ENCODE measurements at places on chromosomes 5 and 9.

DNA sequence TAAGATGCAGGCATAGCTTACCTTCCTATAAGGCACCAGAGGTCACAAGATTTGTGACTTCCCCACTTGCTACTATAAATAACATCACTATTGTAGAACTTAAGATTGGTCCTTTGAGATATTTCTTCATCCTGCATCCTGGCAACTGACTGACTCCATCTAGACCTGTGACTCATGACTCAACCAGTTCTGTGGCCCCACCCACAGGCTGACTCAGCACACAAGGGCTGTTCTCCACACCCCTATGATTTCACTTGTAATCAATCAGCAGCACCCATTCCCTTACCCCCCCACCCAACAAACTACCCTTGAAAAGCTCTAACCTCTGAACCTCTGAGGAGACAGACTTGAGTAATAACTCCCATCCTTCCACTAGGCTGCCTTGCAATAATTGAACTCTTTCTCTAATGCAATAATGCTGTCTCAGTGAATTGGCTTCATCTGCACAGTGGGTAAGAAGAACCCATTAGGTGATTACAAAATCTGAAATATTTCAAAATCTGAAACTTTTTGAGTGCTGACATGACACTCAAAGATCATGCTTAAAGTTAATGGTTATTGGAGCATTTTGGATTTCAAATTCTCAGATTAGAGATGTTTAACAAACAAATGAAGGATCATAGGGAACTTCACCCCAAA, 296.7 kb downstream of the ARL15 start:
- H3K36me3 ChIP-seq, result peaks cover 22% of the 10 kb centered on the region
- no peak overlapping the region for H3K27ac ChIP-seq
- no peak for DNase-seq
- no peaks in the 10 kb centered on the region for H3K27me3 ChIP-seq
- H3K4me3 ChIP-seq, result no peak overlapping the region

DNA sequence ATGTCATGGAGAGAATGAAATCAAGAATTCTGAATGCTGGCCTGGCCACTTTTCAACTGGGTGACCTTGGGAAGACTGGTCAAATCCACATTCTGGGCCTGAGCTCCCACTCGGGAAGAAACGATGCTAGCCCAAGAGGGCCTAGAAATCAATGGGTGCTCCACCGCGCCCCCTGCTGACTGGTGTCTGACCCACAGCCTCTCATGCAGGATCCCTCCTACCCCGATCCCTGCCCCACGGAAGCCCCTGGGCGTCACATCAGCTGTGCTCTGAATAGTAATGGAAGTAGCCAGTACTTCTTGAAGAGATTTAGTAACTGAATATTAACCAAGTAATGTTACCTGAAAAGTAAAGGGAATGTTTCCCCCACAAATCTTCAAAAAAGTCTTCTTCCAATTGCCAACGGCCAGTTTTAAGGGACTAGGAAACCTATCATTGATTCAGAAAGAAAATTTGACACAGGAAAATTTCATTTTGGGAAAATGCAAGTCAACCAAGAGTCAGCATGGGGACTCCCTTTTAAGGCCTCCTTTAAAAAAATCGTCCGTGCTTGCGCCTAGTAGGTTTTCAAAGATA, 43.9 kb downstream of the CRB2 start:
- H3K4me1 ChIP-seq, result no peaks in the 10 kb centered on the region
- no peaks in the 10 kb centered on the region for H3K27me3 ChIP-seq
- no peaks in the 10 kb centered on the region for H3K36me3 ChIP-seq
- H3K27ac ChIP-seq, result no peak overlapping the region

- no peak overlapping the region for H3K27ac ChIP-seq
- H3K4me3 ChIP-seq, result no peak overlapping the region
- no peaks in the 10 kb centered on the region for H3K36me3 ChIP-seq
- no peak for DNase-seq
- H3K27me3 ChIP-seq, result peaks cover 22% of the 10 kb centered on the region
Observed at GRCh38 chr9:3863686-3864085, 337.9 kb upstream of the RFX3 start.

DNA sequence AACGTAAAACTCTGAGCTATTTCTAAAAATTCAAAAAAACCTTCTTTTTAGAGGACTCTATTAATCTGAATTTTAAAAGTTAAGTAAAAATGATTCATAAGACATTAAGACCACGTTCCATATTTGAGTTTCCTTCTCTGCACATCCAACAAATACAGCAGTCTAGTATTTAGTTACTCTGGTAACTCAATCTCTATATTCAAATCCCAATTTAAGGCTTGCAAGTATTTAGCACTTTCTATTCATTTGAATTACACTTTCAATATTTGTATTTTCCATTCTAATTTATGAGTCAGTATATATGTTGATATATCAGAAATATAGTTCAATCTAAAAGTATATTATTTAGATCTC, 17.7 kb downstream of the RFX3 start:
- H3K4me1 ChIP-seq, result peaks cover 31% of the 10 kb centered on the region
- peaks cover 3% of the 10 kb centered on the region for H3K36me3 ChIP-seq
- H3K4me3 ChIP-seq, result peak overlapping the region; percentile 74
- H3K27me3 ChIP-seq, result no peaks in the 10 kb centered on the region
- H3K27ac ChIP-seq, result peak overlapping the region; percentile 59
- no peak for DNase-seq

GRCh38 chr9:93317495-93318094, 133.7 kb downstream of the WNK2 start:
- no peak for DNase-seq
- H3K36me3 ChIP-seq, result no peaks in the 10 kb centered on the region
- no peak overlapping the region for H3K27ac ChIP-seq
- H3K4me3 ChIP-seq, result no peak overlapping the region

- peak within 1 kb of the TSS; percentile 97 for H3K27ac ChIP-seq
- H3K27me3 ChIP-seq, result peaks cover 16% of the 10 kb centered on the region
- H3K4me1 ChIP-seq, result peaks cover 27% of the 10 kb centered on the region
Observed at GRCh38 chr9:96655198-96655851, at the start of gene PRXL2C. PRXL2C (minus strand) TSS chr9:96655317; CDS start chr9:96655281, 36 bp downstream.

GRCh38 chr5:118678746-118679145, 309.6 kb downstream of the DTWD2 start:
- H3K4me1 ChIP-seq, result no peaks in the 10 kb centered on the region
- no peaks in the 10 kb centered on the region for H3K36me3 ChIP-seq
- H3K4me3 ChIP-seq, result no peak overlapping the region
- H3K27ac ChIP-seq, result no peak overlapping the region
- H3K27me3 ChIP-seq, result peaks cover 5% of the 10 kb centered on the region
- no peak for DNase-seq

DNA sequence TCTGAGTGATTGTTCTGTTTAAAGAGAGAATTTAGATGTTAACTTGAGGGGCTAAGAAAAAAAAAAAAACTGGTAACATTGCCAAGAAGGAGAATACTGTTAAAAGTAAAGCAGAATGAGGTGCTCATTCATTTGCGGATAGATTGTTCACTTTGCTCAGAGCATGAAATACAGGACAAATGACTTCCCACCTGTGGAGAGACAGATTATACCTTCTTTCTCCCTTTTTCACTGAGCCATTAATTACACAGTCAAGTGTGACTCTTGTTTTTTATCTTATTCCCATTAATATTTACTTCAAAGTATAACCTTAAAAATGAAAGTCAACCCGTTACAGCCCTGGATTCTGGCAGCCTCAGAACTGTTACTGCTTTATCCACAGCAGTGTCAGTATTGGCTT, 264.5 kb downstream of the TAF11L14 start:
- no peaks in the 10 kb centered on the region for H3K4me1 ChIP-seq
- H3K27ac ChIP-seq, result no peak overlapping the region
- DNase-seq, result no peak
- no peaks in the 10 kb centered on the region for H3K27me3 ChIP-seq
- no peak overlapping the region for H3K4me3 ChIP-seq
- no peaks in the 10 kb centered on the region for H3K36me3 ChIP-seq

GRCh38 chr9:135817951-135818717, 89.2 kb downstream of the CAMSAP1 start:
- no peaks in the 10 kb centered on the region for H3K4me1 ChIP-seq
- no peak overlapping the region for H3K4me3 ChIP-seq
- no peak overlapping the region for H3K27ac ChIP-seq
- DNase-seq, result no peak
- H3K36me3 ChIP-seq, result peaks cover 79% of the 10 kb centered on the region

GRCh38 chr9:33273972-33274328, 9.1 kb downstream of the CHMP5 start:
- H3K27ac ChIP-seq, result no peak overlapping the region
- DNase-seq, result no peak
- no peaks in the 10 kb centered on the region for H3K27me3 ChIP-seq
- H3K4me1 ChIP-seq, result peaks cover 7% of the 10 kb centered on the region

DNA sequence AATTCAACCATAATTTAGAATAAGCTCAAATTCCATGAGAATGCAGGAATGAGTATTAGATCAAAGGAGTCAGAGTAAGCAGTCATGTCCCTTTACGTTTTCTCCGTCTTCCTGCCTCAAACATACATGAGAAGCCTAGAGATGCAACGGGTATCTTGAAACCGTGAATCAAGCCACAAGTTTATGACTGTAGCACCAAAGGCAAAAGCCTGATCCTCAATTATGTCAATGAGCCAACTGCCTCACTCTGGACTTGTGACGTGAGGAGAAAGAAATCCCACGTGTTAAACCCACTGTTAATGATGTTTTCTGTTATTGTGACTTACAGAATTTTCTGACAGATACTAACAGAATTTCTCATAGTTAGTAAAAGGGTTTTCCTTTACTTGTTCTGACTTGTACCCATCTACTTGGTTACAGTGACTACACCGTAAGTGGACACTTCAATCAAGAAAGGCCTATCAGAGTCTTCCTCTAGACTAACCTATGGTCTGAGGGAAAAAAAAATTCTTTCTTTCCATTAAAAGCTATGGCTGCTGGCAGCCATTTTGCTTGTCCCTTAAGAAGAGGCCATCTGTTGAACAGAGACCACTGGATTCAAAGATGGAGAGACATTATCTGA, 35.3 kb upstream of the HK3 start:
- no peak overlapping the region for H3K4me3 ChIP-seq
- H3K4me1 ChIP-seq, result peaks cover 13% of the 10 kb centered on the region
- H3K36me3 ChIP-seq, result peaks cover 25% of the 10 kb centered on the region
- DNase-seq, result no peak

GRCh38 chr5:34040472-34040871, 2.5 kb downstream of the C1QTNF3 start:
- H3K4me1 ChIP-seq, result peaks cover 25% of the 10 kb centered on the region
- H3K4me3 ChIP-seq, result no peak overlapping the region
- DNase-seq, result no peak
- no peak overlapping the region for H3K27ac ChIP-seq
- peaks cover under 1% of the 10 kb centered on the region for H3K36me3 ChIP-seq

DNA sequence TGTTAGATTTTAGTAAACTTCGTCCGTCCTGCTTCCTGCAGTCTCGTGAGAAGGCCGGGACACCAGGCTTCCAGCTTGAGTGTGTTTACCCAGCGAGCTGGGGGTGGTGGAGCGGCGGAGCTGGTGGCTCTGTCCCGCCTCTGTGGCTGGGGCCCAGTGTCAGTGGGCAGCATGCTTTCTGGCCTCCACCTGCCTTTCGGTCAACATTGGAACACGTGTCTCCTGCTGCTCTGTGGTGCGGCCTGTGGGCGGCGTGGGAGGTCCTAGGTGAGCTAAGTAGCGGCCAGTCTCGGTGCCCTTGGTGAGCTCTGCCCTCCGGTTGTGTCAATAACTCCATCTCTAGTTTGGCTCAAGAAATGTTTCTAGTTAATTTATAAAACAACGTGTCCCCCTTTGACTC, 125.9 kb downstream of the GADD45G start:
- H3K27ac ChIP-seq, result no peak overlapping the region
- no peak overlapping the region for H3K4me3 ChIP-seq
- H3K27me3 ChIP-seq, result no peaks in the 10 kb centered on the region
- DNase-seq, result no peak

- H3K27me3 ChIP-seq, result no peaks in the 10 kb centered on the region
- no peak overlapping the region for H3K4me3 ChIP-seq
Observed at GRCh38 chr5:144422018-144422727, 251.5 kb downstream of the KCTD16 start.

- H3K4me1 ChIP-seq, result peaks cover 43% of the 10 kb centered on the region
- H3K36me3 ChIP-seq, result peaks cover 20% of the 10 kb centered on the region
- H3K4me3 ChIP-seq, result no peak overlapping the region
- H3K27ac ChIP-seq, result no peak overlapping the region
- H3K27me3 ChIP-seq, result no peaks in the 10 kb centered on the region
Observed at GRCh38 chr5:131525805-131526204, 109.2 kb downstream of the RAPGEF6 start.

DNA sequence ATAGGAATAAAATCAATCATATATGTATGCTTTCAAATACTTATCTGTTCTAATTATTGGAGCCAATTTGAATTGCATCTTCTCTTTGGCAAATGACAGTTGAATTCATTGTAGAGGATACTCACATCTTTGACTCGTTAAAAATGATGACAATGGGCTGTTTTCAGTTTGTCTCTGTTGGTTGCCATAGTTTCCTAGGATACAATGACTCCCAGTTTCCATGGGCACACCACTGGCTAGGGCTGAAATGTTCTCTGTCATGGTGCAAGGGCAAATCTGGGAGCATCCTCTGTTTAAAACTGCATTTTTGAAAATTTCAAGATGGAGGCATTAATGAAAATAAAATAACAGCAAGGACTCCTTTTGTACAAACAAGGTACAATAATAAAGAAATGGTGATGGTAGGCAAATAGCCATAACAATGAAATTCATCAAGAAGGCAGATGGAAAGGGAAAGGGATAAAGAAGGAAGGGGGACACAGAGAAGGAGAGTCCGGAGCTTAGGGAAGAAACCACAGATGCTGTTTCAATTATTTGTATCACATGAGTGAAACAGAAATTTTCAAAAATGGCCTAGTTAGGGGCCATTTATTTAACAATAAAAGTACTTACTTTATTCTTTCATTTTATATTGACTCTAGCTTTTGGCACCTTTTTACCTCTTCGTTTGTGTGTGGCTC, 378.8 kb upstream of the SEMA6A start:
- H3K4me3 ChIP-seq, result no peak overlapping the region
- no peaks in the 10 kb centered on the region for H3K36me3 ChIP-seq
- no peak overlapping the region for H3K27ac ChIP-seq
- DNase-seq, result no peak
- H3K4me1 ChIP-seq, result no peaks in the 10 kb centered on the region

DNA sequence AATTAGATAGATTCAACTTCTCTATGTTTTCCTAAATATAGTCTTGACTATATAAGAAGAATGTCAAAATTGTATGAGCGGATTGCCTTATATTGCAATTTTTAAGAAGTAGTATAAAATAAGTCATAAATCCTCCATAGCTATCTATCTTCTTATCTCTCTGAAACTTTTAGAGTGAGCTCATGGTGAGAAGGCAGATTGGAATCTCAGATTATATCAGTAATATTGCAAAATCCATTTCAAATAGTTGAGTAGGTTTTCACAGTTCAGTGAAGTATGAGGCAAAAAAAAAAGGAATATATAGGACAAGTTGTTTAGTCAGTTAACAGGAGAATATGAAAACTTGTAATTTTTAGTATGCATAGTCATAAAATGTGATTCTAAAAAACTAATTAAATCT, 156.4 kb downstream of the FAM174A start:
- DNase-seq, result no peak
- H3K27me3 ChIP-seq, result no peaks in the 10 kb centered on the region
- no peak overlapping the region for H3K4me3 ChIP-seq
- no peaks in the 10 kb centered on the region for H3K36me3 ChIP-seq

DNA sequence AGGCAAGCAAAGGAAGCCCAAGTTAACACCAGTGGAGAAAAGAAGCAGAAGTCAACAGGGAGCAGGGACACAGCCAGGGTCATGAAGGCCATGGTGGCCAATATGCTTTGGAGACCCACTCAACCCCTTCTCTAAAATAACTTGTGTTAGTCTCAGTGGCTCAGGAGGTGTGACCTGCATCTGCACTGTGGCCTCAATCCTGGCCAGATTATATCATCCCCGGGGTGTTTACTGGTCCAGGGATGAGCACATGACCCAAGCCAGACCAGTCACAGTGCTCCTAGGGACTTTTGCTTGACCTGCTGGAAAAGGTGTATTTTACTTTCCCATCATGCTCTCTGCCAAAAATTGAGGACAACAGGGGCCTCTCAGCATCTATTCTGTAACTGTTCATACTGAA, 105.2 kb downstream of the DPYSL3 start:
- no peak overlapping the region for H3K27ac ChIP-seq
- no peak overlapping the region for H3K4me3 ChIP-seq
- no peaks in the 10 kb centered on the region for H3K27me3 ChIP-seq
- no peaks in the 10 kb centered on the region for H3K4me1 ChIP-seq

Measured in stimulated activated naive B cell treated with anti-CD40 and anti-IgM and Interleukin-4, amounts not matched to agents 10 μg/mL and 1 μg/mL and 100 μg/mL, for 72 hours (primary cell).